ENCODE measurements at places on chromosomes 2 and 18. TPM values are rescaled to one million over a fixed set of nuclear protein-coding genes. Genes with fewer than 3 reads are reported as not detected.
A peak's percentile ranks its signal among the peaks of the same experiment; 100 is the strongest.

POU3F3 gene
- total RNA-seq: not detected

FHOD3 gene
- 7.5 TPM for total RNA-seq

DNER gene
- total RNA-seq: 6.4 TPM

ZC3H6 gene
- total RNA-seq: 1.2 TPM

GAD1 gene
- total RNA-seq: not detected

RGPD3 gene
- not detected for total RNA-seq

PKDCC gene
- 176 TPM for total RNA-seq

TCF23 gene
- not detected for total RNA-seq

ANKRD29 gene
- total RNA-seq: 150 TPM

TTN gene
- total RNA-seq: 5.8 TPM

TMEM37 gene
- total RNA-seq: 5.7 TPM

NOSTRIN gene
- total RNA-seq: 20.9 TPM

EMILIN2 gene
- total RNA-seq: 8.8 TPM

TLX2 gene
- not detected for total RNA-seq

SERPINB10 gene
- total RNA-seq: 0.73 TPM

SCYGR8 gene
- total RNA-seq: not detected

GRHL1 gene
- total RNA-seq: 4.5 TPM

GALNT13 gene
- not detected for total RNA-seq

CNGA3 gene
- total RNA-seq: not detected

CPLX4 gene
- not detected for total RNA-seq

AQP12B gene
- not detected for total RNA-seq

DNA sequence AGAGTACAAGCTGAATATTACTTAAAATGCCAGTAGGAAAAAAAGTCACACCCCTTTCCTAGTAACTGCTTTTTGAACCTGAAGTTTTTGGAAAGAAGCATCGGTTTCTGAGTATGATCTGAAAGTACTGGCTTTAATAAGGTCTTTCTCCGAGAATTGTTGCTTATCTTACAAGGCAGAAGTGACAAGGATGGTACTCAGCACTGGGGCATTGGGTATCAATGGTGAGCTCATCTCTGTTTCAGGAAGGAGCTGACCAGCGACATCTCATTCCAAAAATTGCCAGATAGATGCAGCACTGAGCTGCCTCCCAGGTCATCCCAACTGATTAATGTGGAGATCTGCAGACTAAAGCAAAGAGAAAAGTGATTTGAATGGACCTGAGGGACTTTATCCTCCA lies 85.4 kb downstream of the FMNL2 start:
- DNase-seq: no peak

- peak; percentile 82 for DNase-seq
Measured at GRCh38 chr18:32552421-32553030, 81.8 kb upstream of the GAREM1 start.

GRCh38 chr2:216064014-216064630 lies 17.5 kb downstream of the PECR start:
- no peak for DNase-seq

- DNase-seq: peak; percentile 59
Measured at GRCh38 chr2:88831792-88832248, 140.3 kb downstream of the RPIA start.

DNA sequence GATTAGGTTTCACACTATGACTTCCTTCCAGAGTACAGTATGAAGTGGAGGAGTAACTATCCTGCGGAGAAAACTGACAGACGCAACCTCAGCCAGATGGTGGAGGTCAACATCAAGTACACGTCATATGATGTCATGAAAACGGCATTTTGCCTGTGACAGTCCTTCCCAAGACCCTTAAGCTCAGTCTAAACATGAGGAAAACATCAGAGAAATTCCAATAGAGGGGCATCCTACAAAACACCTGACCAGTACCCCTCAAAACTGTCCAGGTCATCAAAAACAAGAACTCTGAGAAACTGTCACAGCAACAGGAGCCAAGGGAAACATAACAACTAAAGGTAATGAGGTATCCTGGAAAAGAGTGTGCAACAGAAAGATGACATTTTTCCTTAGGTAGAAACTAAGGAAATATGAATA lies 1.7 kb downstream of the RNU4ATAC start:
- DNase-seq: no peak

DNA sequence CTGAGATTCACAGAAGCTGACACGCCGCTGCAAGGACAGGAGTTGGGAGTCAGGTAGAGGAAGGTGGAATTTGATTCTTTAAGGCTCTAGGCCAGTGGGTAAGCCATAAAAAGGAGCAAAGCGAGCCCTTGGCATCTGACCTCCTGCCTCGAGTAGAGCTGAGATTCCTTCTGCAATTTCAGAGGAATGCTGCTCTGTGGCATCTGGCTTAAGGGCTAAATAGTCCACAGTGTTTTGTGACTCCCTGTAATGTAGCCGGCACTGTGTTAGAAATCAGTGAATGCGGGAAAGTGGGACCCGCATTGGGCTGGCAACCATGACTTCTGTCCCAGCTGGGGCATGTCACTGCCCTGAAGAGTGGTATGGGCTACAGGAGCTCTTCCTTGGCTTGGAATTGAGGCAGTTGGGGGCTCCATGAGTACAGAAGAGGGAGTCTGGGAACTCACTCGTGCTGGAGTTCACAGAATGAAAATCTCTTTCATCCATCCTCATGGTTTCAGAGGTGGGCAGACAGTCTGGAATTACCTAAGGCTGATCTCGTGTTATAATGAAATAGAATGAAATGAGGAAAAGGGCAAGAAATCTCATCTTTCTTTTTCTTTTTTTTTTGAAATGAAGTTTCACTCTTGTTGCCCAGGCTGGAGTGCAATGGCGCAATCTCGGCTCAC lies 12.7 kb upstream of the MYCN start:
- no peak for DNase-seq

DNA sequence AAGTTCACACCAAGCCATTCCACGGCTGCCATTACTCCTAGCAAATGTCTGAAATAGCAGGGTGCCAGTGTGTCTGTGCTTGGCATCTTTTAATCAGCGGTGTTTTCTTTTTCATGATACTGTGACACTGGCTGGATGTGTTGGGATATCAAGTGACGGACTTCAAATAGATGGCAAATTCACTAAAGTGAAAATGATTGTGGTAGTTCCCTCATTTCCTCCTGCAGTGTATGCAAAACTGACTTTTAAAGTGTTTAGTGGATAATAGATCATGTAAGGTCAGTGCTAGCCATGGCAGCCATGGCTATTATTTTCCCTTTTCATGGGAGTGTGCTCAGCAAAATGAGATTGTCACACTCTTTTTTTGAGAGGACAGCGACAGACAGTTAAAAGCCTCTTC lies 261.5 kb upstream of the SIX3 start:
- no peak for DNase-seq

DNA sequence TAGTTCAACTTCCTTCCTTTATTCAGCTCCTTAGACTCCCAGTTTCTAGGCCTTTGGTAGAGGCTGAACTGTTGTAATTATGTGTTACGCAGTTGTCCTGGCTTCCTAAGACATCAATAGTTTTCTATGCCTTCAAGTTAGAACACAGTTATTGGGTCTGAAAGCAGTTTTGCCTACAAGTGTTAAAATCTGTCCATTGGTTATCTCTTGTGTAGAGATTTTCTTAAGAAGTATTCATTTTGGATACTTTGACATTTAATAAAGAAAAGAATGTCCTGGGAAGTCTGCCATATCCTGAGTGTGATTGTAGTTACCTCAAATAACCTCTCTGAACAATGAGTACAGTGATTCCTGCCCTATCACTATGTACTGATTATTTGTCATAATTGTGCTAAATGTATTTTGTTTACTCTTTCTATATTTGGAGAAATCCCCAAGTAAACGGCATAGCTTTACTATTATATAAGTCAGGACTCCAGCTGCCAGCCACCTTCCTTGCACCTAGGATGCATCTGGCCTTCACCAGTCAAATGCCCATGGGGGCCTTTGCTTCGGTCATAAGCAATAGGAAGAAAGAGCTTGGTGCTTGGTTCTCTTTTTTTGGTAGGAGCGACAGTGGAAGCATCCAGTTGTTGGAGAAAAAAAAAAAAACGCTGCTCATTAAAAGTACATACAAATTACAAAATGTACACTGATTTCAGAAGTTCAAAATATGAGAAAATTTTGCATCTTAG lies 449.5 kb upstream of the PKDCC start:
- no peak for DNase-seq

- DNase-seq: no peak
Measured at GRCh38 chr2:239789711-239790110, 235.4 kb downstream of the NDUFA10 start.

DNA sequence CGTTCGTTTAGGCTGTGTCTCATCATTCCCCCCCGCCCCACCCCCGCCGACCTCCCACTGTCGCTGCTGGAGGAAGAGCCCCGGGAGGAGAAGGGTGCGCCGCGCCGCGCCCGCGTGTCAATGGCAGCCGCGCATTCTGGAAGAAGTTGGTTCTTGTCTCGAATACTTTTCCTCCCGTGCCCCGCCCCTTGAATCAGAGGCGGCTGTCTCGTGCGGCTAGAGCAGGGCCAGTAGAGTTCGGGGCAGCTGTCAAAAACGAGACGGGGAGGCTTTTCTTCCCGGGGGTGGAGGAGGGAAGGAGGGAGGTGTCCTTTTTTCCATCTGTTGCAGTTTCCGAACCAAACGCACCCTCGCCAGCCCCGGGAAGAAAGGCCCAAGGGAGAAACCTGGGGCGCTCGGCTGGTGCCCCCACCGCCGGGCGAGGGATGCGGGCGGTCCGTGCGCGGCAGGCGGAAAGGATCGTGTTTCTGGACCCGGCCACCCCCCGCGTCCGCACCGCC lies 410 bp upstream of the TGIF1 start:
- peak; percentile 77 for DNase-seq

- DNase-seq: no peak
Measured at GRCh38 chr2:99631700-99632099, 141.9 kb upstream of the REV1 start.

GRCh38 chr2:82879803-82880202 lies 1579.3 kb downstream of the SUCLG1 start:
- DNase-seq: peak; percentile 9

DNA sequence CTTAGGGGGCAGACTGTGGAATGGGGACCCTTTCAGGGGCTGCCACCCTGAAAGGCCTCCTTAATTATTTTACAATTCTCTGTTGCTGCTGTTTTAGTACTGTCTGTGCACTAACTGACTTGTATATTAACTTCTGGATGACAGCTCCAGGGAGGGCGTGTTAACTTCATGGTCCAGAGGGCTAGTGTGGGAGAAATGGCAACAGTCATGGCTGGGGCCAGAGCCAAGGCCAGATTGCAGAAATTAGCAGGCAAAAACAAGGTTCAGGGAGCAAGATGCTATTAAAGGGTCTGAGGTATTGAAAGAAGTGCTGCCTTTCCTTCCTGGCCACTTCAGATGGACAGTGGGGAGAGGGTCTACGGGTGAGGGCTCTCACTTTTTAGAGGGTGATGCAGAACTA lies 9.1 kb downstream of the WIPF1 start:
- no peak for DNase-seq

GRCh38 chr2:64029116-64029665 lies 10.0 kb upstream of the VPS54 start:
- peak; percentile 21 for DNase-seq

GRCh38 chr2:238870261-238870660 lies 22.4 kb downstream of the TWIST2 start:
- no peak for DNase-seq

DNA sequence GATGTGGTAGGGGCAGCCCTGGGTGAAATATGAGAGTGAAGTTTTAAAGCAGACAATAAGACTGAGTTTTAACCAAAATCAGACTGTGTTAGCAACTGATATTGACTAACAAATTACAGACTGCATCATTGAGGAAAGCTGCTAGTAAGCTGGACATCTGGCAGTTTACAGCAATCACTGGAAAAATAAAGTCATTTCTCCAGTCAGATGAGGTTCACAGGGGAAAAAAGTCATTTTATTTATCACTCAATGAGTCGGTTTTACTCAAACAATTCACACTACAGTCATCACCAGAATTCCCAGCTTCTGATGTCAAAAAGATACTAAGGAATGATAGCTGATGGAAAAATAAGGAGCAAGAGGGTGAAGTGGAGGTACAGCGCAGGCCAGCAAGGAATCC lies 10.5 kb upstream of the TMEM177 start:
- no peak for DNase-seq

GRCh38 chr18:13110559-13110958 lies 108.0 kb upstream of the LDLRAD4 start:
- no peak for DNase-seq

GRCh38 chr2:234816491-234816890 lies 135.3 kb upstream of the SH3BP4 start:
- no peak for DNase-seq

- no peak for DNase-seq
Measured at GRCh38 chr2:103512442-103512841, 750.6 kb downstream of the TMEM182 start.

DNA sequence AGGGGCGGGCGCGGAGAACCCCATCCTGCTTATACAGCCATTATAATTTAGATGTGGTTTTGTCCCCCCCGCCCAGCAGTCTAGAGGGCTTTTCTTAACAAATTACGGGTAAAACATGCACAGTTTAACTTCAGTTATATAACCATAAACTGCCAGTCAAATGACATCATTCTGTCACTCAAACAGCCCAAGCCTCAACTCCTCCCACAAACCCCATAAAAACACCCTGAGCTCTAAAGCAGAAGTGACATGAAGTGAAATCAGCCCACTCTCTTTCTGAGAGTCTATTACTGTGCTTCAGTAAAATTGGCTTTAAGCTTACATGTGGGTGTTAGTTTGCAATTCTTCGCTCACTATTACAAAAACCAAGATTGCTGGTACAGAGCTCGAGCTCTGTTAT lies 705.1 kb upstream of the GCFC2 start:
- no peak for DNase-seq

DNA sequence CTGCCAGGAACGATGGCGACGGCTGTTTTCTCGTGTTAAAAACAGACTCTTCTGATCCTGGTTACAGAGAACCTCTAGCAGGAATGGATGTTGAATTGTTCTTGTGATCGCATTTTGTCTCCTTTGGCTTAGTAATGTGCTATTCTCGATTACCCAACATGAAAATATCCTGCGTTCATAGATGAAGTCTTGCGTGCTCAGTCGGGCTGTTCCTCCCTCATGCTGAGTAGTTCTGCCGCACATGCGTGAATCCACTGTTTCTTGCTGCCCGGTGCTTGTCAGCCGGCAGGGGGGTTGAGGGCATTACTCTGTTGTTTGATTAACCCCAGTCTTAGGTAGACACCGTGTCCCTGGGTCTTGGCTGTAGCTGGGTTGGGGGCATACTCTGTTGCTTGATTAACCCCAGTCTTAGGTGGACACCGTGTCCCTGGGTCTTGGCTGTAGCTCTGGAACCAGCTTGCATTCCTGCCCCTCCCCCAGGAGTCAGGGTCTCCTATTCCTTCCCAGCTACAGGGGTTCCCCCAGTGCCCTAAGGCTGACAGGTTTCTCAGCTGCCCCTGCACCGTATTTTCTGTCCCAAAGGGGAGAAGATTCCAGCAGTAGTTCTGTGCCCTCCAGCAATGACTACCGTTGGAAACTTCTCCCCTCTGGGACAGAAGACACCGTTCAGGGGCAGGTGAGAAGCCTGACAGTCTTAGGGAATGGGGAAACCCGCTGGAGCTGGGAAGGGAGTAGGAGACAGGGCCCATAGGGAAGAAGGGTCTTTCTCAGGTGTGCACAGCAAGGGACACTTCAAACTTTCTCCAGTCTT lies 22.1 kb upstream of the ASB1 start:
- no peak for DNase-seq

- DNase-seq: no peak
Measured at GRCh38 chr2:95038635-95039298, 13.3 kb downstream of the MAL start.

GRCh38 chr2:28606986-28607441 lies 111.2 kb downstream of the PLB1 start:
- DNase-seq: no peak

GRCh38 chr2:241334813-241335212 lies 19.1 kb downstream of the SEPTIN2 start:
- DNase-seq: no peak

- DNase-seq: peak; percentile 68
Measured at GRCh38 chr2:199739413-199740110, 111.4 kb downstream of the FTCDNL1 start.
